ENCODE measurements at places on chromosomes 6 and 20. TPM values are rescaled to one million over a fixed set of nuclear protein-coding genes. Genes with fewer than 3 reads are reported as not detected.

Gene NRSN1
- total RNA-seq = not detected

Gene KCNK15
- total RNA-seq = not detected

Gene SLC22A7
- total RNA-seq = not detected

Gene SLC17A5
- 15.2 TPM for total RNA-seq

Gene CST3
- total RNA-seq = 251 TPM

Gene PLG
- total RNA-seq = not detected

Gene ZNF343
- 7.9 TPM for total RNA-seq

Gene EDN1
- 493 TPM for total RNA-seq

Gene MUC22
- not detected for total RNA-seq

Gene PARD6B
- total RNA-seq = 0.07 TPM

Gene FBXO5
- total RNA-seq = 27.1 TPM

Gene LRRC73
- 0.58 TPM for total RNA-seq

Gene OR12D3
- not detected for total RNA-seq

Gene LCA5
- total RNA-seq = 4.2 TPM

Gene SLC16A10
- total RNA-seq = not detected

Gene FOXF2
- total RNA-seq = not detected

Gene PNPLA1
- total RNA-seq = not detected

Gene LPA
- total RNA-seq = not detected

Gene MYLK2
- total RNA-seq = 2.7 TPM

Gene OOEP
- not detected for total RNA-seq

Gene SLC22A2
- not detected for total RNA-seq

Gene VNN1
- not detected for total RNA-seq

Gene TRIM31
- total RNA-seq = not detected

Gene WFDC5
- total RNA-seq = not detected

Gene PHACTR3
- not detected for total RNA-seq

Gene TRAPPC3L
- not detected for total RNA-seq

Gene OR2W1
- not detected for total RNA-seq

Gene SLC32A1
- total RNA-seq = not detected

Gene TFAP2D
- total RNA-seq = not detected

Gene DST
- 206 TPM for total RNA-seq

Gene ANKRD60
- not detected for total RNA-seq

Gene FHL5
- total RNA-seq = not detected

Gene MDFI
- 45.8 TPM for total RNA-seq

Gene CST5
- total RNA-seq = not detected

Gene SH3BGRL2
- total RNA-seq = 10.7 TPM

Gene ASF1A
- 38.4 TPM for total RNA-seq

Gene EEF1A2
- total RNA-seq = 3.4 TPM

Gene KIF6
- total RNA-seq = not detected

Gene NTSR1
- total RNA-seq = 0.30 TPM

Gene WFDC6
- total RNA-seq = not detected

Gene SLPI
- not detected for total RNA-seq

Gene PI16
- total RNA-seq = not detected

Gene LHFPL5
- total RNA-seq = not detected

Gene C2
- not detected for total RNA-seq

Gene EPPIN
- not detected for total RNA-seq

Gene IL20RA
- total RNA-seq = not detected

Gene TCP11
- total RNA-seq = not detected

Gene ZBTB12
- total RNA-seq = 3.5 TPM

Gene SMLR1
- total RNA-seq = not detected

Gene NFS1
- 25.1 TPM for total RNA-seq

Gene KCNG1
- total RNA-seq = 1.1 TPM

Gene LAMA5
- 145 TPM for total RNA-seq

Gene C20orf141
- not detected for total RNA-seq

Gene ZNF133
- 12.2 TPM for total RNA-seq

Gene HCK
- not detected for total RNA-seq

Gene TAF11
- 37.1 TPM for total RNA-seq

Gene VGLL2
- total RNA-seq = not detected

Data from endothelial cell of umbilical vein (primary cell).